ENCODE measurements at places on chromosomes 16 and 17. TPM values are rescaled to one million over a fixed set of nuclear protein-coding genes. Genes with fewer than 3 reads are reported as not detected.

The ABI3 gene
- polyA plus RNA-seq = 107 TPM

The FOXN1 gene
- polyA plus RNA-seq = not detected

The TRIM72 gene
- polyA plus RNA-seq = not detected

The CRISPLD2 gene
- polyA plus RNA-seq = not detected

The P2RX1 gene
- polyA plus RNA-seq = 2.9 TPM
